ENCODE measurements at places on chromosomes 4 and X.

- DNase-seq, result no peak
These were observed 391 bp downstream of the UBL4A start for GRCh38 chrX:154486052-154486395.

- DNase-seq, result no peak
These were observed 84.2 kb upstream of the NRK start for GRCh38 chrX:105738162-105738561.

DNA sequence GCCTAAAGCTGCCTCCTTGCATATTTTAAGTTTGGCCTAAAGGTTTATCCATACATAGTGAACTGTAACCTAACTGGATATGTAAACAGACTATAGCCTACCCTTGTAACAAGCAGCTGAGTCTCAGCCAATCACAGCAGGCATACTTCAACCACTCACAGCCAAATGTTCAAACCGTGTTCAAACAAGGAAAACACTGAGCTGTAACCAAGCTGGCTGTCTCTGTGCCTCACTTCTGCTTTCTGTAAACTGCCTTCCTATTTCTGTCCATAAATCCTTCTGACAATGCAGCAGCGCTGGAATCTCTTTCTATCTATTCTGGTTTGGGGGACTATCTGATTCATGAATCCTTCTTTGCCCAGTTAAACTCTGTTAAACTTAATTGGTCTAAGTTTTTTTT lies 16.4 kb downstream of the DSPP start:
- DNase-seq, result no peak

- DNase-seq, result no peak
These were observed 152.1 kb upstream of the VCX start for GRCh38 chrX:7690842-7691241.

- DNase-seq, result no peak
These were observed 93.2 kb upstream of the MAPK10 start for GRCh38 chr4:86452924-86453531.

DNA sequence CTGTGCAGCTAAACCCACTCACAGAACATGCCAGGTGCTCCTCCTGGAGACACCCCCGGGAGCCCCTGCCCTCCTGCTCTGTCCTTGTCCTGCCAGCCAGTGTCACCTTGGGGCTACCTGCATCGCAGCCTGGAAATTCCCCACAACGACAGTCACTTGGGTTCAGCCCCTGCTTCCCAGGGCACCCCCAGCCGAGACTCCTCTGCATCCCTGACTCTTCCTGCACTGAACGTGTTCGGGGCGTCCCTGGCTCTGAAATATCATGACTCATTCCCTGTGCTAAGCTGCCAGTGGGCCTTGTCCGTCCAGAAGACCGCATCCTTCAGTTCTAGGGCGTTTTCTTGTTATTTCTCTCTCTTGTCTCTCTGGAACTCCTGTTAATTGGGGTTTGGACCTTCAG lies 5.8 kb downstream of the CFAP99 start:
- no peak for DNase-seq

DNA sequence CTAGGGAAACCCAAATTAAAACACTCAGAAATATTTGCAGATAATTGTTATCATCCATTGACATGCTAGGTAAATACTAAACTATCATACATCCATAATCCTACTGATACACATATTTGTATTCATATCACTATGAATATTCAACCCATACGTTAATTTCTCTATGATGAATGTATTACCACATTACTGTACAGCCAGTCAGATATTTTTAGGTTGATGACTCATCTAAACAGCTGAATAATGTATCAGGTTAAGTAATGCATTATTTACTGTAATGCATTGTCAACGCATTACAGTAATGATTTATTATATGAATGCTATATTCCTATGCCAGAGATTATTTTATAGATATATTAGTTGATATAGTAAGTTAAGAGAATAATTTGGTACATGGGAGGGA lies 37.1 kb downstream of the VEGFC start:
- no peak for DNase-seq

GRCh38 chr4:41657561-41657960 lies 91.0 kb downstream of the PHOX2B start:
- no peak for DNase-seq

GRCh38 chr4:86741846-86742245 lies 107.3 kb downstream of the SLC10A6 start:
- DNase-seq, result no peak

GRCh38 chr4:108391701-108392455 lies 223.1 kb upstream of the LEF1 start:
- no peak for DNase-seq

- DNase-seq, result no peak
These were observed 379.0 kb downstream of the STIM2 start for GRCh38 chr4:27239641-27240040.

- DNase-seq, result no peak
These were observed 445.6 kb downstream of the FAT4 start for GRCh38 chr4:125760201-125760819.

- no peak for DNase-seq
These were observed 118.5 kb upstream of the PABPC4L start for GRCh38 chr4:134320048-134320447.

DNA sequence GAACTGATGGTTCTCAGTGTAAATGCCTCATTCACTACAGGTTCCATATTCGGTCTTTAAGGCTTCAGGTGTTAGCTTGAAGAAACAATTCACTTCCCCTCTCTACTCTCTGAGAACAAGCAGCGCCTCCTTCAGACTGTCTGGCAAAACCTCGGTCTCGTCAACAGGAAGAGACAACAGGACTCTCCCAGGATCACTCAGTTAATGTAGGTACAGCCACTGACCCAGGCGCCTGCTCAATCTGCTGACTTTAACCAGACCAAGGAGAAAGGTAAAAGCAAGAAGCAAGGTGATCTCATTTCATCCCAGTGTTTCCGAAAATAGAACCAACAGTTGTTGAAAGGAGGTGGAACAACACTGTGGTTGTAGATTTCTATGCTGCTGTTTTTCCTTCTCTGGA lies 102.2 kb downstream of the SLC2A9 start:
- DNase-seq, result no peak

GRCh38 chrX:119105826-119106225 lies 21.8 kb downstream of the KIAA1210 start:
- no peak for DNase-seq

DNA sequence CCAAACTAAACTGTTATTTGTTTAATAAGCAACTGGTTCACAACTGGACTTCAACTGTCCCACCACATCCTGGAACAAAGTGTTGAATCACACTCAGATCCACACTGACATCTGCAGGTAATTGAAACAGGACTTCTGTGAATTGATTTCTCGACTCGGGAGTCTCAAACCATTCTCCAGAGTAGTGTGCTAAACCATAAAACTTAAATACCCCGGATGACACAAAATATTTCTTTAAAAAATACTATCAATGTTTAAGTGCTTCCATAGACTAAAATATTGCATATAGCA lies 95.4 kb upstream of the PLAC1 start:
- no peak for DNase-seq

- no peak for DNase-seq
These were observed 53.8 kb downstream of the CXCL1 start for GRCh38 chr4:73922766-73923630.

DNA sequence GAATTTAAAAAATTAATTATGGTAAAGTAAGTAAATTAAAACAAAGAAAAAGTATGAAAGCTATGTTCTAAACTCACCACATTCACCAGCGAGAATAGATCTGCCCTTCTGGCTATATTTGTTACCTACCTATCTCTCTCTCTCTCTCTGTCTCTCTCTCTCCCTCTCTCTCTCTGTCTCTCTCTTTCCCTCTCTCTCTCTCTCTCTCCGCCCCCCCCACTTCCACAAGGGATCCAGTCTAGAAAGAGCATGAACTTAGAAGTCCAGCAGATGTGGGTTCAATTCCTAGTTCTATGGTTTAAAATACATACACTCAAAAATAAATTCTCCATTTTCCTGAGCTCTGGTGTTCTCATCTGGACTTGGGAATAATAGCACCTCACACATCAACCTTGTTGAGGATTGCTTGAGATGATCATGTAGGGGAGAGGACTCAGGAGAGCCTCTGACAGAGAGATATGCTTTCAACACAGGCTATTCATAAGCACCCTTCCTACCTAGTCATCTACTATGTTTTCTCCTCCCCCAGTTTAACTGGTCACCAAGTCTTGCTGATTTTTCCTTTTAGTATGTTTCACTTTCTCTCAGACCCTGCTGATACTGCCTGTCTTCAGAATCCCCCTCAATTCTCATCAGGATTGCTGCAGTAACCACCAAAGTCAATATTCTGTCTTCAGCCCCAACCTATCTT lies 64.7 kb downstream of the SLC7A11 start:
- no peak for DNase-seq

DNA sequence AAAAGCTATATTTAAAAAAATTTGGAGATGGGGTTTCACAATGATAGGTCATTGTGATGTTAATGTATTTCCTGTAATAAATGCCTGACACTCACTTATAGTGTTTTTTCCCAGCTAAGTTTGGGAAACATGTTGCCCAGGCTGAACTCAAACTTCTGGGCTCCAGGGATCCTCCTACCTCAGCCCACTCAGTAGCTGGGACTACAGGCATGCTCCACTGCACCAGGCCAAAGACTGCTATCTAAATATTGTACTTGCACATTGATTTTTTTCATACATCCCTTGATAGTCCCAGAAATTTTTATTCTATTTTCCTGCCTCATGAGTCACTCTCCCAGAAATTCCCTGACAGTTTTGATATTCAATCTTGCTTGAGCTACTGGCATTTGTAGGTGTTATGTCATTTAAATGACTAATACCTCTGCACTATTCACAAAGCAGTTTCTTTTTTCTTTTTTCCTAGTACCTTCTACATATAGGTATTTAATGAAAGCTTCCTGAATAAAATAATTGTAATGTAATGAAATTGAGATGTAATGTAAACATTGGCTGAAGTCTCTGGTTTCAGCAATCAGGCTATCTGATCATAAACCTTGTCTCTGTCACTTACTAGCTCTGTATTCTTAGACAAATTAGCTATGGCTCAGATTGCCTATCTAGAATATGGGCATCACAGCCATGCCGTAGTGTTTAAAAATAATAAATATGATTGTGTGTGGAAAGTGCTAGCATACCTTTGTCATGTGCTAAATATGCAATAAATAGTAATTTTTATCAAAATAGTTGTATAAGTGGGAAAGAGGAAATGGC lies 1973.0 kb upstream of the AGA start:
- DNase-seq, result no peak

DNA sequence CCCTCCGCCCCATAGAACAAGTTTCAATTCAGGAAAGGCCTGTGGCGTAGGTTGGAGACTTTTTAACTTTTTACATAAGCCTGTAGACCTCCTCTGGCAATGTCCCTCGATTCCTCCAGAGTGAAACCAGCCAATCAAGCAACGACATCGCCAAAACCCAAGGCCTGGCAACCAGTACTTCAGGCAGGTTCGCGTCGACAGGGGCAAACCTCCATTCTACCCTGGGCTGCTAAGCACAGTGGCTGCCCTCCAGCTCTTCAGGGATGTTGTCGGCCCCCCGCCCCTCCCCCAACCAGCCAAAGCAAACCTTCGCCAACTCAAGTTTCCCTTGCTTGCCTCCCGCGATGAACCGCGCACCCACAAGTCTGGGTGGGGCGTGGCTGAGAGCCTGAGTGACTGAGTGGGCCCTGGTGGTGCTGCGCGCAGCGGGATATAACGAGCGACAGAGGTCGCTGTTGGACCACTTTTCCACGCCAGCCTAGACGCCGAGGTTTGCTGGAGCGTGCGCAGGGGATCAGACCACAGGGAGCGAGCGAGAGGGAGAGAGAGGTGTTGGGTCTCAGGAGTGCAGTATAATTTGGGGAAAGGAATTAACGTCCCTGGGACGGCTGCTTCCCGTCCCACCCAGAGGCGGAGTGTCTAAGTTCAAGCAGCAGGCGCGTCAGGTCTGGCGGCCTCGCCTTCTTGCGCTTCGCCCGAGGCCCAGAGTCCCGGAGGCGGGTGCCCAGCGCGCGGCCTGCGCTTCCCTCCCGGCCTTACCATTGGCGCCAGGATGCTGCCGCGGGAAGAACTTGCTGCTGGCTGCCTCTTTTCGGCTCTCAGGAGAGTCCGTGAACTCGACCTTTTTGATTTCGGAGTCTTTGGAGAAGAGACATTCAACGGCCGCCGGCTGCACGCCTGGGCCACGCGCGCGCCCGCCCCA lies 9.0 kb upstream of the PITX2 start:
- no peak for DNase-seq

GRCh38 chr4:40722576-40723161 lies 27.1 kb upstream of the NSUN7 start:
- no peak for DNase-seq

DNA sequence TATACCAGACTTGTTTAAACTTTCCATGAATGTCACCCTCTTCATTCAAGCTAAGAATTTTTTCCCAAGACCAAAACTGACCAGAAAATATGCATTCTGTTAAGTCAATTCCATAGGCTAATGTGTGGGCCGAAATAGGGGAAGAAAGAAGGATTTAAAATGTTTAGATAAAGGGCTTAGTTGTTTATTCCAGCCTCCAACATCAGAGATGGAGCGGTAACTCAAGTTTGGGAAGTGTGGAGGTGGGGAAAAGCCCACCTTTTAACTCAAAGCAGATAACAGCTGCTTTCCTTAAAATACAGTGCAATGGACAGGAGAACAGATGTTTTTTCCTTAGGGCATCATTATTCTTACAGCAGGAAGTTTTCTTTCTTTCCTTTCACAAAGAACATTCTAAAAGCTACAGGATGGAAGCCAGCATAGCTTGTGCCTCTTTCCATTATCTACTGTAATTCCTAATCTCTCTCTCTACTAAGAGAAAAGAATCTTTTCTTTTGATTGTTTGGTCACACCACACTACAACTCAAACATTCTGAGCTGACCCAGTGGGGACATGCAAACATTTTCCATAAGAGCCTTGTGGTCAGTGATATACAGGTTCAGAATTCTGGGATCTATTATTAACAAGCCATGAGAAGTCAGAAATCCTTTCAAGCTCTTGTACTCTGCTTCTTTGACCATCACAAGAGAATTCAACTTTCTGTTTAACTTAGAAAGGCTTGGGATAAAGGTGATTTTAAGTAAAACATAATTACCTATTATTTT lies 101.6 kb downstream of the PDE5A start:
- DNase-seq, result no peak

- DNase-seq, result no peak
These were observed 101.1 kb upstream of the PPP2R3B start for GRCh38 chrX:487836-488235.

- DNase-seq, result no peak
These were observed 53.7 kb downstream of the ANXA5 start for GRCh38 chr4:121642876-121643585.

GRCh38 chr4:54497947-54498346 lies 159.8 kb upstream of the KIT start:
- DNase-seq, result no peak

DNA sequence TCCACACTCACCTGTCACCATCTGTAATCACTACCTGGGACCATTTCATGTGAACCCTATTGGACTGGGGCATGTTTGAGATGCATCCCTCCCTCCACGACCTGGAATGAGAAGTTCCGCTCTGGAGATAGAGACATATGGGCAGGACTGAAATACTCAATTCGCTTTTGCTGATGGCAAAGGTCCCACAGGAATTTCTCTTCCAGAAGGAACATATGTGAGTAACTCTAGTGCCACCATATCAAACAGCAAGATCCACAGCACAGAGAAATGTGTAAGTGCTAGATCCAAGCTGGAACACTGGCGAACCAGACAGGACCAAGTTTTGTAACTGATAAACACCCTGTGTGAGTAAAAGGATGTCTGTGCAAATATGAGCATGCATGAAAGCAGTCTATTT lies 43.9 kb downstream of the SEL1L3 start:
- DNase-seq, result no peak

GRCh38 chr4:144709793-144710525 lies 64.0 kb downstream of the HHIP start:
- peak; percentile 40 for DNase-seq

- DNase-seq, result no peak
These were observed 8.2 kb downstream of the SH3KBP1 start for GRCh38 chrX:19879181-19879580.
